Colonic mucosa (tissue), 4 donors: ENCODE measurements at places on chromosomes 3 and 15.

DNA sequence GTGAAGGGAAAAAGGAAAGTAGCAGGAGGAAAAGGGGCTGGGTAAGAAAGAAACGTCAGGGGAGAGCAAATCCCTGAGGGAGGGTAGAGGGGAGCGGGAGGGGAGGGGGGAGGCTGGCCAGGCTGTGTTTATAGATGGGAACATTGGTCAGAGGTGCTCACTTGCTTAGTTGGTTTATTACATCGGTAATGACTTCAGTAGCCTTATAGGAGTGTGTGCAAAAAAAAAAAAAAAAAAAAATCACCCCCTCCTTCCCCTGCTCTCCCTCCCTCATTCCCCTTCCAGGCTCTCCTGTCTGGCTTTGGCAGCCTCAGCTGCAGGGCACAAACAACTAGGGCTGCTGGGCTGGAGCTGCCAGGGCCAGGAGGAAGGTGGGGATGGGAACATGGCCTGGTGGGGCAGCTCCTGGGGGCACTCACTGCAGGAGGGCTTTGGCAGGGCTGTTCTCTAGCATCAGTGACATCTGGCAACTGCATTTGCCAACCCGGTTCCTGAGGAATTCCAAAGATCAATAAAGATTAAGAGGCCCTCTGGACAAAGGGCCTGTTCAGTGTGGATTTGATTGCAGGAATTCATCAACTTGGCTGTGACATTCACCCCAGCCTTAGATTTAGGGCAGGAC is 334.5 kb upstream of the FRG2C start:
- no peaks in the 10 kb centered on the region for H3K4me1 ChIP-seq
- H3K36me3 ChIP-seq = no peaks in the 10 kb centered on the region
- no peak for DNase-seq
- no peak overlapping the region for H3K27ac ChIP-seq

- H3K36me3 ChIP-seq = no peaks in the 10 kb centered on the region
- no peak overlapping the region for H3K4me3 ChIP-seq
- peak overlapping the region; percentile 29 for H3K27ac ChIP-seq
- H3K27me3 ChIP-seq = no peaks in the 10 kb centered on the region
Measured at GRCh38 chr3:171801738-171802589, 8.3 kb downstream of the PLD1 start.

GRCh38 chr3:72665103-72665502 is 183.1 kb downstream of the SHQ1 start:
- no peak overlapping the region for H3K4me3 ChIP-seq
- H3K27me3 ChIP-seq = no peaks in the 10 kb centered on the region
- H3K27ac ChIP-seq = no peak overlapping the region
- no peaks in the 10 kb centered on the region for H3K4me1 ChIP-seq
- DNase-seq = no peak

GRCh38 chr15:52783929-52784798 is 6.0 kb downstream of the ONECUT1 start:
- no peak overlapping the region for H3K27ac ChIP-seq
- H3K4me1 ChIP-seq = no peaks in the 10 kb centered on the region
- H3K4me3 ChIP-seq = no peak overlapping the region
- peaks cover 75% of the 10 kb centered on the region for H3K27me3 ChIP-seq
- no peak for DNase-seq
- no peaks in the 10 kb centered on the region for H3K36me3 ChIP-seq

- H3K27me3 ChIP-seq = no peaks in the 10 kb centered on the region
- H3K36me3 ChIP-seq = no peaks in the 10 kb centered on the region
- H3K4me1 ChIP-seq = peaks cover 3% of the 10 kb centered on the region
- no peak overlapping the region for H3K4me3 ChIP-seq
- DNase-seq = peak; percentile 64
Measured at GRCh38 chr3:124992041-124992440, 57.5 kb upstream of the MUC13 start.
